ENCODE measurements at places on chromosomes 7 and 10.

DNA sequence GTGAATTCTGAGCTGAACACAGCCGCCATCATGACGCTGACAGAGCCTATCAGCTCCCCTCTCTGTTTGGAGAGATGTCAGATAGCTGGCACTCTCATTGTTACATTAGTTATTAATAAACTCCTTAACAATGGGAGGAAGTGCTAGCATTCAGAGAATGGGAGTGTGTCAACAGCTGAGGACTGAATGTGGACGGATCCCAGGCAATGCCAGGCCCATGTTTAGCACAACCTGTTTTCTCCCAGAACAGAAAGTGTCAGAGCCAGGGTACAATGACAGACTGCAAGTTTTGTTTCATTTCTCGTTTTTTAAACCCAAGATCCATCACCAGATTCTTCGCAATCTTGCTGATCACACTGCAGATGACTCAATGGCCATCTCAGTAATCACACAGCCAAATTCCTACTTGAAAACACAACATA is 99.6 kb downstream of the PRPF18 start:
- no peak for DNase-seq

GRCh38 chr10:6024334-6024682 is 37.9 kb downstream of the IL2RA start:
- no peak for DNase-seq

DNA sequence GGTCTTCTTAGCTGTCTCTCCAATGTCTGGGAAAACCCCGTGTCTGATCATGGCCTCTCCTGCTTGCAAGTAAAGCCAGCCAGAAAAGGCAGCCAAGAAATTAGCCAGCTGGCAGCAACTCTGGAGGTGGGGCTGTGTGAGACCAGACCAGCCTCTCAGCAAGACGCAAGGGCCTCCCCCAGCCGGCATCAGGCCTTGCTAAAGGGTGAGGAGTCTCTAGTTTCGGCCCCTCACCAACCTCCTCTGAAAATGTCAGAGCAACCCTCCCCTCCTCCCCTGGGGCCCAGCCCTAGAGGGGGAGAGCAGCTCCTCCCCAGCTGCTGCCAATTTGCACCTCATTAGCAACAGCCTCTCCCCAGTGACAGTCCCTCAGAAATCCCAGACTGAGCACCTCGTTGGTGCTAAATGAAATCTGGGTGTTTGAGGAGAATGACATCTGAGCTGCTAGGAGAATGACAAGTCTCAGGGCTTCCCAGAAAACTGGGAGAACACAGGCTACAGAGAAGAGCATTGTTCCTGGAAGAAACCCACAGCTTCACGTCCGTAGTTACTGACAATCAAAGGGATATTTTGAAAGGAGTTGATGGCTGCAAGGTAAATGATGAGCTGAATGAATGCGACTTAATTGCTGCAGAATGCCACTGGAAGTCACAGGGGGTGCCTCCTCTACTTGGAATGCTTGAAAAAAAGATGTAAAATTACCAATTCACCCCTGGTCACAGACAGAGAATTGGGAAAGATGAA is 25.9 kb downstream of the DGKI start:
- no peak for DNase-seq

GRCh38 chr10:29256586-29256985 is 32.3 kb upstream of the LYZL1 start:
- no peak for DNase-seq

- no peak for DNase-seq
Observed at GRCh38 chr10:91635401-91636400, 2.8 kb upstream of the PPP1R3C start.

- no peak for DNase-seq
Observed at GRCh38 chr10:69382382-69383117, 34.2 kb downstream of the TACR2 start.

DNA sequence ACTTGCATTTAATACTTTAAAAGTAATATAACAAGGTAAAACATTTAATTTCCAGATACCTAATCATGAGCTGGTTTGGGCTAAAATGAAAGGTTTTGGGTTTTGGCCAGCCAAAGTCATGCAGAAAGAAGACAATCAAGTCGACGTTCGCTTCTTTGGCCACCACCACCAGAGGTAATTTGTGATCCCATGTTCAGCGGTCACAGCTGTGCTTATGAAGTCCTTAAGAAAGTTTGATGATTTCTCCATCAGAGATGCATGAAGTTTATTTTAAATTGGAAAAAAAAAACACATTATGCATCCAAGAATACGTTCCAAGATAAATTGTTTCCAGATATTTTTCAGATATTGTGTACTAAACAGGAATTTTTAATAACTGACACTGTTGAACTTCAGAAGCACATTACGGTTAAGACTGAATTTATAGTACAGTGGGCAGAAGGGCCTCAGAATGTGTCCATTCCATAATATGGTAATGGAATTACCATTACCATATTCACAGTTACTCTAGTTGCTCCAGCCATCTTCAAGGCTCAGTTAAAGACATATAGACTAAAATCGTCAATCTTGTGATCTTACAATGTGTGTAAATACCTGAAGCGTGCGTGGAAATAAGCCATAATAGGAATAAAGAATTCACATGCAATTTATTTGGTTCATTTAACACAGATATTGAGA is 106.8 kb downstream of the ZMYND11 start:
- no peak for DNase-seq

- DNase-seq = no peak
Observed at GRCh38 chr7:129458171-129458570, 23.9 kb downstream of the STRIP2 start.

DNA sequence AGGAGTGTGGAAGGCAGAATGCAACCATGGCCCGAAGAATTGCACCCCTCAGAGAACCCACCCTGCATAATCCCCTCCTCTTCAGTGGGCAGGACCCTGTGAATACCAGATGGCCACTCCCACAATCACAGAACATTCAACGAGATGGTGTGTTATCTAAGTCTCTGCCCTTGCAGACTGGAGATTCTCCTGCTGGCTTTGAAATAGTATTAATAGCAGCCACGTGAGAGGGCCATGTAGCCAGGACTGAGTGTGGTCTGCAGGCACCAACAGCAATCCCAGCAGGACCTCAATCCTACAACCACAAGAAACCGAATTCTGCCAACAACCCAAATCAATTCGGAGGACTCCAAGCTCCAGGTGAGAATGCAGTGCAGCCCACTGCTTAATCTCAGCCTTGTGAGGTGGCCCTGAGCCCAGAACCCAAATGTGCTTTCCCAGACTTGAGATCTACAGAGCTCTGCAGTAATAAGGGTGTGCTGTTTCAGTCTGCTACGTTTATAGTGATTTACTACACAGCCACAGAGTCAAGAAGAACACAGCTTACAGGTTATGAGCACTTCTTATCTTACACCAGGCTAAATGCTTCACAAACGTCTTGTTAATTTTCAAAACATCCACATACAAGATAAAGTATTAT is 72.1 kb downstream of the VOPP1 start:
- no peak for DNase-seq

DNA sequence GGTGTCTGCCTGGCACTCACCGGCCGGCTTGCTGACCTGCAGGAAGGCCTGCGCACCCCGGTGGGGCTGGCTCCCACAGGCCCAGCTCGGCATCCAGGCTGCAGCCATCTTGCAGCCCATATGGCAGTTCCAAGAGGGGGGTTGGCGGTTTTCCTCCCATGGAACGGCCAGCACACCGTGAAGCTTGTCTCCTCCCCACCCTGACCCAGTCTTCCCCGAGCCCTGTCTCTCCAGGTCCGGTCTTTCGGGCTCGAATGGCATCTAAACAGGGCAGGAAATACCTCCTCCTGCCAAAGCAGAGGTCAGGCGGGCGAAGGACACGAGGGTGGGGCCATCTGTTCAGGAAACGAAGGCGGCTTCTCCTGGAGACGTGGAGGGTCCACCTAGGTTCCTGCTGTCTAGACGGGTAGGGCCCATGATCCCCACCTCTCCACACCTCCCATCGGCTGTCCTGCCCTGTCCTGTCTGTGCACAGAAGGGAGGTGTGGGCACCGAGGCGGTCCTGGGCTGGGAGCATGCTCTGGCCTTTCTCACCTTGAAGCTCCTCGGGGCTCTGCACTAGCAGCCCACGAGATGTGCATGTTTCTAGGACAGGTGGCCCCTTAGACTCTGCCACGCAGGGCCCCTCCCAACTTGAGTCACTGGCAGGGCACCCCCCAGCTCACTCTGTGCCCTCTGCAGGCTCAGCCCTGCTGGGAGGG is 113.7 kb upstream of the DIP2C start:
- no peak for DNase-seq

- no peak for DNase-seq
Observed at GRCh38 chr10:14953424-14954000, 384 bp downstream of the DCLRE1C start.

DNA sequence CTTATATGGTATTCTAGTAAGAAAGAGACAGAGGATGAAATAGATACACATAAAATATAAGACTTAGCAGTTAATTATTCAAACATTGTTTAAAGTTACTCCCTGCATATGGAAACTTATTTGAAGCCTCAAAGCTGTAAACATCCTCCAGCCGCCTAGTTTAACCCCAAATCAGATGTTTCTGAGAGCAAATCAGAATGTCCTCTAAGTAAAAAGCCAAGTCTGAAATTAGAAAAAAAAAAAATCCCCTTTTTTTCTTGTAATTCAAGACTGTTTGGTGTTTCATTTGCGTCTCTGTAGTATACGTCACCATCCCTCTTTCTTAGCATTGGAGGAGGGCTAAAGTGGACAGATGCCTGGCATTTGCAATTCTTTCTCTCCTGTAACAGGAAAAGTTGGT is 46.4 kb downstream of the TMEM26 start:
- DNase-seq = no peak

- no peak for DNase-seq
Observed at GRCh38 chr7:50615519-50616080, 50.4 kb upstream of the DDC start.
